ENCODE measurements at places on chromosomes 13 and 19. TPM values are rescaled to one million over a fixed set of nuclear protein-coding genes. Genes with fewer than 3 reads are reported as not detected.
A peak's percentile ranks its signal among the peaks of the same experiment; 100 is the strongest.

DNA sequence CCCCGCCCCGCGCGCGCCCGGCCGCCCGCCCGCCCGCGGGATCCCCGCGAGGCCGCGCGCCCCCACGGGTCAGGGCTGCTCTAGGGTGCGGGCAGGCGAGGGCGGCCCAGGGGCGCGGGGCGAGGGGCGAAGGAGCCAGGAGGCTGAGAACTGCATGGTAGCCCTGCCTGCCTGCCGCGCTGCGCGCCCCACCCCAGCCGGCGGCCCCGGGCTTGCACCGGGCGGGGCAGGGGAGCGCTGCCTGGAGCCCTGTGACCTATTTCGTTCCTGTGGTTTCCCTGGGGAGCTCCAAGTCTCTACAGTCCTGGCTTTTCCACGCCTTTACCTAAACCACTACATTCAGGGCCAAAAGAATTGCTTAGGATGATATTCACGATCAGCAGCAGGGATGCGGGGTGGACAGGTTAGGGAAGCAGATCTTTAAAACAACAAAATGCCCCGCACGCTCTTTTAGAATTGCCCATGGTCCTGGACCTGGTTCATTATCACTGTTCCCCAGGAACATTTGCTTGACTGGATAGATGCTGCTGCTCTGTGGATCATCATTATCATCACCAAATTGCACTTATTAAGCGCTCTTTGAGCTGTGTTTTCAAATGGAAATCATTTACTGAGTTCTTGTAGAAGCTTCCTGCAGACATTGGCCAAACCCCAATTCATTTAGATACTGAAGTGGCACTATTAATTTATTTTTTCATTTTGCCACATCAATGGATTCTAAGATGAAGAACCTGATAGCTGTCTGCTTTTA, 421 bp upstream of the GPR12 start:
- DNase-seq: no peak
- no peaks in the 10 kb centered on the region for H3K36me3 ChIP-seq
- peaks cover 6% of the 10 kb centered on the region for H3K4me1 ChIP-seq
- H3K27ac ChIP-seq: no peak overlapping the region

- no peaks in the 10 kb centered on the region for H3K27me3 ChIP-seq
- no peak overlapping the region for H3K4me3 ChIP-seq
- no peak for DNase-seq
- H3K27ac ChIP-seq: no peak overlapping the region
- H3K36me3 ChIP-seq: no peaks in the 10 kb centered on the region
Observed at GRCh38 chr19:7589822-7590221, 5.8 kb upstream of the CAMSAP3 start.

- no peak overlapping the region for H3K27ac ChIP-seq
- no peaks in the 10 kb centered on the region for H3K27me3 ChIP-seq
- no peaks in the 10 kb centered on the region for H3K36me3 ChIP-seq
- peaks cover 56% of the 10 kb centered on the region for H3K4me1 ChIP-seq
Observed at GRCh38 chr13:48564056-48564455, 31.2 kb upstream of the RCBTB2 start.

GRCh38 chr13:80109303-80109702, 231.6 kb downstream of the SPRY2 start:
- H3K27me3 ChIP-seq: no peaks in the 10 kb centered on the region
- no peaks in the 10 kb centered on the region for H3K36me3 ChIP-seq
- DNase-seq: no peak
- H3K4me1 ChIP-seq: no peaks in the 10 kb centered on the region
- H3K4me3 ChIP-seq: no peak overlapping the region

DNA sequence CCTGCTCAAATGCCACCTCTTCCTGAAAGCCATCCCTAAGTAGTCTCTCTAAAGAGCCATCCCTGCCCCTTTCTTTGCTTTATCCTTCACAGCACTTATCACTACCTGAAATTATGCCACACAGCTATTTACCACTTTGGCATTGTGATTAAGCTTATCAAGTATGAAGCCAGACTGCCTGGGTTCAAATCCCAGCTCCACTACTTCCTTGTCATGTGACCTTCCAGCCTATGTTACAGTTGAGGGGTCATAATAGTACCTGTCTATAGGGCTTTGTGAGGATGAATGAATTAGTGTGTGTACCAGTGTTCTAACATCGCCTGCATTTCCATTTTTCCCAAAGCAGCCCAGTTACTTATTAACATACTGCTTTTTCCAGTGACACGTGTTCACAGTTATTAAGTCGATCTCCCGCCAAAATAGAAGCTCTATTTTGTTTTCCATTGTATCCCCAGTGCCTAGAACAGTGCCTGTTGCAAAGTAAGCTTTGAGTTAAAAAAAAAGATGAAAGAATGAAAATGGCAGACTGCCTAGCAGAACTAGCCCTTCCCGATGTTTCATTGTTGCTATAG, 32.8 kb downstream of the ZSWIM9 start:
- H3K4me3 ChIP-seq: peak overlapping the region; percentile 70
- peaks cover 14% of the 10 kb centered on the region for H3K4me1 ChIP-seq
- peak overlapping the region; percentile 70 for H3K27ac ChIP-seq

DNA sequence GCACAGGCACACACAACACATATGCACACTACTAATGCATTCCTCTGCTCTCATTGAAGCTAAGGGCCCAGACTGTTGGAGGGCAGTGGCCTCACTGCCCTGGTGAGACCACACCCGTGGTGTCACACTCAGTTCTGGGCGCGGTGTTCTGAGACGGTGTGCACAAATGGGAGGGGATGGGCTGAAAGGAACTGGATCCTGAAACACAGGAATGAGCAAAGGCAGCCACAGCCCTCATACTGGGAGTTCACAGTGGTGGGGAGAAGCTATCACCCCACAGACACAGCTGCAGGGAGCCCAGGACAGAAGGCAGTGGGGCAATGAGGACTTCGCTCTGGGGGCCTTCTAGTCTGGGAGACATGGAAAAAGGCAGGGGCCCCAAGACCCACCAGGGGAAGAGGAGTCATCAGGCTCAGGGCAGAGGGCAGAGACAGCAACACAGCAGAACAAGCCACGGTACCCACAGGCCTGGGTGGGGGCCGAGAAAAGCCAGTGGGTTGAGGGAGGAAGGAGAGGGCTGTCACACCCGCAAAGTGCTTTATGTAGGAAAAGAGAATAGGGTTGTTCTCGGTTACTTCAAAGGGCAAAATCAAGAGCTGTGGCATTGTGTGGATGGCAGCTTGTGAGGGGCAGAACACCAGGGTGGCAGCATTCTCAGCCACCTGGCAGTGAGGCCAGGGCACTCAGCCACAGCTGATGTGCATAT, 75.4 kb upstream of the GPR183 start:
- peak overlapping the region; percentile 51 for H3K27ac ChIP-seq
- peak; percentile 61 for DNase-seq
- H3K36me3 ChIP-seq: peaks cover 14% of the 10 kb centered on the region

DNA sequence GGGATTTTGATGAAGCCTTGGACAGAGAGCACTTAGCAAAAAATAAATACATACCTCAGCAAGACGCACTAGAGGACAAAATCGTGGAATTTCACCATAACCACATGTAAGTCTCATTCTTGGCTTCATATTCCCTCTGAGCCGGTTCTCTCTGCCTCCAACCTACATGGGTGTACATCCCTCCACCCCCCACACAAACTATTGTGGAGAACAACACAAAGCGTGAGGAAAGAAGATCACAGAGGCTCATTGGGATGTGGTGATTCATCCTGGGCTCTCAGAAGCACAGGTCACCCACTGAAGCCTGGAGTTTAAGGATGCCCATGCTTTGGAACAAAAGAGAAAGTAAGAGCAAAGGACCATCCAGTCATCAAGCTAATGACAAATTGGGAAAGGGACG, 192.2 kb downstream of the STK24 start:
- H3K36me3 ChIP-seq: no peaks in the 10 kb centered on the region
- H3K27ac ChIP-seq: no peak overlapping the region
- H3K4me1 ChIP-seq: no peaks in the 10 kb centered on the region
- no peak overlapping the region for H3K4me3 ChIP-seq

- H3K27ac ChIP-seq: peak overlapping the region; percentile 63
- H3K4me3 ChIP-seq: peak overlapping the region; percentile 67
- no peaks in the 10 kb centered on the region for H3K36me3 ChIP-seq
- H3K27me3 ChIP-seq: no peaks in the 10 kb centered on the region
- peaks cover 21% of the 10 kb centered on the region for H3K4me1 ChIP-seq
Observed at GRCh38 chr19:29845574-29846176, 33.9 kb downstream of the CCNE1 start.

- peaks cover 14% of the 10 kb centered on the region for H3K27me3 ChIP-seq
- H3K27ac ChIP-seq: no peak overlapping the region
- no peak overlapping the region for H3K4me3 ChIP-seq
Observed at GRCh38 chr13:20178156-20178555, 14.6 kb downstream of the GJB2 start.

DNA sequence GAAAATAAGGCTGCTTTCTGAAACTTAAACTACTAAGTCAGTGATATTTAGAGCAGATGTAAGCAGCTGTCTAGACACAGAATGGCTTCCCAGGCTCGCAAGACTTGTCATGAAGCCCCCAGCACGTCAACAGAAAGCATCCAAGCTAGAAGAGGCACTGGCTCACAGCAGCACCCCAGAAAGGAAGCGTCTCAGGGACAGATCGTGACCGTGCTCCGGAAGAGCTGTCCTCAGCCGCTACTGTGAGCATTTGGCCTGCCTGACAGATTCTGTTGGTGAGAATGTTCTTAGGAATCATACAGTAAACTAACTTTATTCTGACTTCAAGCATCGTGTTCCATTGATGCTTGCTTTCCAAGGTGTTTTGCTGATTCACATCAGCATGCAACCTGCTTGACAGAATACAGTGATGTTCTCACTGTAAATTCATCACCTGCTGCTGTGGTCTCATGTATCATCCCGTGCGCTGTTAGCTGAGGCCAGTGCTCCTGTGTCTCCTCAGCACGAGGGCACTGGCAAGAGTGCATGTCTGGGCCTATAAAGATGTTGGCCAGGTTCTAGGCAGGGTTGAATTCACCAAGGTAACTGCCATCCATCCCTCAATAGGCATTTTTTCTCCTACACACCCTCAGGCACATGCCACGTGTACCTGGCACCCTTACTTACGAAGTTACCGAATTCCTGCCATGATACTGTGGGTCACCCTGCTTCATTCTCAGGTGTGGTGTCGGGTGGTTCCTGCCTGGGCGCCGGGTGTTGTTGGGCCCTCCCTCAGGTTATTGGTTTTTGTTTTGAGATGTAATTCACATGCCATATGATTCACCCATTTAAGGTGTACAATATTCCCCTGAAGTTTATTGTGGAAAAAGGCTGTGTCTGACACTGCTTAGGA, 15.9 kb downstream of the SPINT2 start:
- no peak overlapping the region for H3K4me3 ChIP-seq
- DNase-seq: no peak
- no peaks in the 10 kb centered on the region for H3K27me3 ChIP-seq
- no peak overlapping the region for H3K27ac ChIP-seq
- H3K36me3 ChIP-seq: no peaks in the 10 kb centered on the region

DNA sequence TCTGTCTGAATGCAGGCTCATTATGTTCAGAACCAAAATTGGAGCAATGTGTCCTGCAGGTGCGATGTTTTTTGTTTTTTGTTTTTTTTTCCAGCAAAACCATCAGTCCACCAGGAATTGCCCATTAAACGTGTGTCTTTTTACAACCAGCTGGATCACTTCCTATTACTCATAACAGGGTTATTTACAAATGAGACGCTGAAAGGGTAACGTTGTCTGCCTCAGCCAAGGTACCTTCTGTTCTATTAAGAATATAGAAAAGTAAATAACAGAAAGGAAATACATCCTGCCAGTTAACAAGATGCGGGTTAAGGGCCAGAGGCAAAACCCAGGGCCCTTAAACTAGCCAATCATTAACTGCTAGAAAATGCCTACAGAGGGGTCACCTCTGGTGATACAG, 590.4 kb downstream of the TBC1D4 start:
- H3K4me1 ChIP-seq: no peaks in the 10 kb centered on the region
- H3K36me3 ChIP-seq: no peaks in the 10 kb centered on the region
- H3K4me3 ChIP-seq: no peak overlapping the region
- no peak overlapping the region for H3K27ac ChIP-seq

Gene SUPT20H
- total RNA-seq: 105 TPM

Gene SLC7A9
- 1.5 TPM for total RNA-seq

Gene FGF21
- total RNA-seq: not detected

Gene ZNF274
- total RNA-seq: 77.1 TPM

Gene ETV2
- not detected for total RNA-seq

Gene LILRA1
- not detected for total RNA-seq

Gene TMEM59L
- not detected for total RNA-seq

Gene RFX2
- total RNA-seq: 6.7 TPM

Gene PIK3R2
- total RNA-seq: 23.0 TPM

Gene CGB8
- not detected for total RNA-seq
